Cortex of kidney (tissue), 1 donor: ENCODE measurements at places on chromosomes 1 and 21.

DNA sequence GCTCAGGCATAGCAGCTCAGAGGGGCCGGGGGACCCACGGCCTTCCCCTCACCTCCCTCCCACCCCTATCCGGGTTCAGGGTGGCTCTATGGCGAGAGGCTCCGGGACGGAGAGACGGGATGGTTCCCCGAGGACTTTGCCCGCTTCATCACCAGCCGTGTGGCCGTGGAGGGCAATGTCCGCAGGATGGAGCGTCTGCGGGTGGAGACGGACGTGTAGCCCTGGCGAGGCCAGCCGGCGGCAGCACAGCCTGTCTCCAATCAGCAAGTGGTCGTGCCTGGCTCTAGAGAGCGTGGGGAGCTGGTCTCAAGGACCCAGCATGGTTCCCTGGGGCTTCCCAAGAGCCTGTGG is 25.9 kb downstream of the ARHGEF16 start:
- DNase-seq: no peak

- DNase-seq: no peak
These were observed 272.3 kb downstream of the NEGR1 start for GRCh38 chr1:72010094-72010431.

DNA sequence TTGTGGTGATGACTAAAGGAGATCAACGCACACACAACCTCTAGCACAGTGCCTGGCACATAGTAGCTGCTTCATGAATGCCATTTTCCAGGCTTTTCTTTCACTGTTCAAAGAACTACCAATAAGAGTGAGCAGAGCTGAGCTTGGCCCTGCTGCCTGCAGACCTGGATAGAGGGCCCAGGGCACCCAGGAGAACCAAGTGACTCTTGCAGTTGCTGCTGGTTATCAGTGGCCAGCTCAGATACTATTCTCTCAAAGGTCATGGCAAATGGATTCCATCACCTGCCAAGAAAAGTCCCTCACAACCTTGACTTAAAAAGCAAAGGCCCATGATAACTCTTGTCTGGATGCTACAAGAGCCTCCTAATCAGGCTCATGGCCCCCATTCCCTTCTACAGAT is 41.7 kb downstream of the PLPP3 start:
- no peak for DNase-seq

GRCh38 chr21:27450216-27450615 is 483.3 kb upstream of the ADAMTS5 start:
- DNase-seq: no peak

DNA sequence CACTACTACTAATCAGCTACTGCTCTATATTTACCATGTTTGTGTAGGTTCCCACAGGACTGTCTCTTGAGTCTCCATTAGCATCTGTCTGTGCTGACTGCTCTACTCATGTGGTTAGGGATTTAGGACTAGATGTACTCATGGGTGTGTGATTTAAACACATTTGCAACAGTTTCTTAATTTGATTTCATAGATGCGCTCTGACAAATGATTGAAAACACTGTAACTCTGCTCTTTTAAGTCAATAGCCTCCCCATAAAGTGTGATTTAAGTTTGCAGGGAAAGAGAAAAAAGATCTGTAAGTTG is 809.3 kb downstream of the NCAM2 start:
- no peak for DNase-seq

DNA sequence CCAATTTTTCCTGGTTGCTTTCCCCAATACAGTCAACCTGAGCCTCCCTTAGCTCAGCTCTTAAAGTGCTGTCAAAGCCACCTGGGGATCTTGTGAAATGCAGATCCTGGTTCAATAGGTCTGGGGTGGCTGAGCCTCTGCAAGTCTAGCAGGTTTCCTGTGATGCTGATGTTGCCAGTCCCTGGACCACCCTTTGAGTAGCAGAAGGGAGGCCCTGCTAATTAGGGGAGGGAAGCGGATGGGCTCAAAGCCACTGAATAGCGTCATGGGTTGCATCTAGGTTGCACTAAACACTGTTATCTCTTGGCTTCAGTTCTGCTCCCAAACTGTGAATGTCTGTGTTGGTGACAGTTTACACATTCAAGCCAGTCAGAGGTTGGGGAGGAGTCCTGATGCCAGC is 127.2 kb downstream of the KAZN start:
- DNase-seq: no peak

- DNase-seq: no peak
These were observed 94.7 kb upstream of the GPR52 start for GRCh38 chr1:174352883-174353608.

- DNase-seq: no peak
These were observed 271.7 kb downstream of the NPHP4 start for GRCh38 chr1:5720484-5720883.

DNA sequence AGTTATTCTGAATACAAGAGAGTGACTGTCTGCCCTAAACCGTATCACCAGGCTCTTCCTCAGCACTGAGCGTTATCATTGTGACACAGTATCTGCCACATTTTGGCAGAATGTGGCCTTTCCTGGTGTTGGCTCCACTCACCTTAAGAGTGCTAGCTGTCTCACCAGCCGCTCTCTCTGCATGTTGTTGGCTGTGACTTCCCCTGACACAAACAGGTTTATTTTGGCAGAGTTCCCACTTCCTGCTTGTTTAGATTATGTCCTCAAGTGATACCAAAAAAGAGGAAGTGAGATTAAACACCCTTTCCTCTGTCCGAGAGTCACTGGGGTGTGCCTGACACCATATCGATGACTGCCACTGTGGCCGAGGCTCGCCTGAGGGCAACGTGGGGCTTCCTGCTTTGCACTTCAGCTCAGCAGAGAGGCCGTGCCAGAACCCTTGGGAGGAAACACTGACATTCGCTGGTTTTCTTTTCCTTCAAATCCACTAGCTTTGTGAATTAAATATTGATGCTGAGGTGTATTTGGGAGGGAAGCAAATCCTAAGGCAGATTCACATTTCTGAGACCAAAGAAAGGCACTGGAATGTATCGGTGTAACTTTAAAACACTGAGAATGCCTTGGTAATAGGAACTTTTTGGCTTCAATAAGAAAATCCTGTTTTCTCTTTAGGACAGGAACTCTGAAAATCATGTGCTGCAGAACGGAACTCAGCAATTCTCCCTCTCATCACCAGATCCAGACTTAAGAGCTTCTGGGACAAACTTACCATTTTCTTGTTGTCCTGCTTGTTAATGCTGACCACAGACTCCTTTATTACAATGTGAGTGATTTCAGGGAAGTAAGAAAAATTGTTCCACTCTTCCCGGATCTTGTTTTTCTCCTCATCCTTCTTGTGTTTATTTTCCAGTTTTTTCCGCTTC is 102.1 kb downstream of the JAK1 start:
- DNase-seq: no peak
